ENCODE measurements at places on chromosomes 1 and 21.

DNA sequence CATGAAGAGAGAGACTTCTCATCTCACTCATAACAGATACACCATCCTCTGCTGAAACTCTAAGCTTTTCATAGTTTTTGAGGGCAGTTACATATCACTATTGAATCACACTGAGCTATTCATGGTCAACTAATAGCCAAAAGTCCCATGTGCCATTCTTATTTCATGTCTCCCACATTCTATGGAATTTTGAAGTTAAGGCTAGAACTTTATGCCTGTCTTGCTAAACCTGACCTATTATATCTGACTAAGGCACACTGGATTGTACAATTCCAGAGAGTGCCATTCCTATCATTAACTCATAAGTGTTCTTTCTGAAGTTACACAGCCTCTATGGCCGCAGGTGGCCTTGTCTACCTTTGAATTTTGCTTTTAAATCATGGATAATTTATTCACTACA lies 254.3 kb downstream of the PTPRC start:
- DNase-seq, result no peak

- no peak for DNase-seq
These were observed 3.0 kb upstream of the SMYD2 start for GRCh38 chr1:214277704-214278635.

DNA sequence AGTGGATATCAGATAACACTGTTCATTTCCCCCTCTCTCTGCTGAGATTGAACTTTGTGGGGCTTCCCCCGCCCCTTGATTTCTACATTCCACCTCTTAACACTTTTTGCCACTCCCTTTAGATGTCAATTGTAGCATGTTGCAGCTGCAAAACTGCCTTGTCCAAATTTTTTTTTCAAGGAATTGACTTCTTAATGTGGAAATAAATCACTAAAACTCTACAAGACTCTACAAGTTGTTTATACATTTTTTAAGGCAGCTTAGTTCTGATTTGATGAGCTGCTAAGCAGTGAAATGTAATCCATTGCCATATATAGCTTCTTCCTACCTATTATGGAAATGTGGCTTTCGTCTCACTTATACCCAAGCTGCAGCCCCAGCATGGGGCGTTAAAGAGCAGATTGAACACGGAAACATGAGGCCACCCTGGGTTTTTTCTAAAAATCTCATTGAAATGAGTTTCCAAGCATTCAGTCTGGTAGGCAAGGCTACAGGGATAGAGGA lies 132.2 kb downstream of the SYT2 start:
- no peak for DNase-seq

DNA sequence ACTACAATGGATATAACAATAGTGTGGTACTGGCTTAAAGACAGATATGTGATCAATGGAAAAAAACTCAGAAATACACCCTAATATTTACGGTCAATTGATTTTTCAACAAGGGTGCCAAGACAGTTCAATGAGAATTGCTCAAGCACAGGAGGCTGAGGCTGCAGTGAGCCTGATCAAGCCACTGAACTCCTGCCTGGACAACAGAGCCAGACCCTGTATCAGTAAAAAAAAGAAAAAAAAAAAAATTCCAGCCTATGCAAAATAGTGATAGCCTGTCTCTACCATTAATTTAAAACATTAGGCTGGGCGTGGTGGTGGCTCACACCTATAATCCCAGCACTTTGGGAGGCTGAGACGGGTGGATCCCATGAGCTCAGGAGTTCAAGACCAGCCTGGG lies 70.0 kb downstream of the SLC27A3 start:
- DNase-seq, result no peak

GRCh38 chr1:2527556-2527860 lies 1.1 kb upstream of the PANK4 start:
- no peak for DNase-seq

DNA sequence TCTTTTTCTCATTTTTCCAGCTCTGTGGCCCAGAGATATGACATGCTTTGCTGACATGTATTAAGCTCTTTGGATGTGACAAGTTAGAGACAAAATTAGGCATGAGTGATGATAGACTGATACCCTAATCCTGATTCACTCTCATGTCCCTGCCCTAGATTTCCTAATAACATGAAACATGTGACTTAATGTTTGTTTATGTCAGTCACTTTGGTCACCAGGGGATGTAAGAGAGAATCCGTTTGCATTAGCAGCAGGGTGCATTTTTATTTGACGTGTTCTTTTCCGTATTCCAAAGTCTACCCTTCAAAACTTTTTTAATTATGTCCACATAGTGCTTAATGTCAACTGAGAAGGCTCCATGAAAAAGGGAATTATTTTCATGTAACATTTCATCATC lies 192.4 kb downstream of the HMCN1 start:
- DNase-seq, result no peak

- no peak for DNase-seq
These were observed 14.0 kb upstream of the HLCS start for GRCh38 chr21:36980280-36981048.

DNA sequence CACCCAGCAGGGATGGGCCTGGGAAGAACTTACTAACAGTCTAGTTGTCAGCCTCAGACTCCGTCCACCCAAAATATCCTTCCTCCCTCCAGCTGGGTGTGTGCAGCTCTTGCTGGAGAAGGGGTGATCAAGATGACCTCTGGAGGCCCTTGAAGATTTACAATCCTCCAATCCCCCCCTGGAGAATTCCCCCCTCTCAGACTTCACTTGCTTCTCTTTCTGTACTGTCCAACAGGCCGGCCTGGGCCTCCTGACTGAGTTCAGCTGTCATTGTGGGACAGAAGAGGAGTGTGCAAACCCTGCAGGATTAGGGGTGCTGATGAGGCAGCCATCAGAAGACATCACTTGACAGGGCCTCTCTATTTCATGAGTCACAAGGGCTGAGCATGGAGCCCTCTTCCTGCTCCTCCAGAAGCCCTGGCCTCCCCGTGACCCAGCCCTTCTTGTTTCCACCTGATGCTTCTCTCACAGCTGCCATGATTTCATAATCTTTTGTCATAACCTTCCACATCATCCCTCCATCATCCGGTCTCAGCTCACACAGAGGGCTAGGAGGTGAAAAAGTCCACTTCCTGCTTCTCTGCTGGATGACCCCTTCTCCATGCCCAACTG lies 17.5 kb upstream of the IGFN1 start:
- DNase-seq, result no peak

- no peak for DNase-seq
These were observed 29.3 kb downstream of the PIK3CD start for GRCh38 chr1:9680828-9681227.

GRCh38 chr21:27466140-27466539 lies 499.3 kb upstream of the ADAMTS5 start:
- no peak for DNase-seq

- DNase-seq, result no peak
These were observed 309 bp downstream of the NSL1 start for GRCh38 chr1:212791261-212791675.

DNA sequence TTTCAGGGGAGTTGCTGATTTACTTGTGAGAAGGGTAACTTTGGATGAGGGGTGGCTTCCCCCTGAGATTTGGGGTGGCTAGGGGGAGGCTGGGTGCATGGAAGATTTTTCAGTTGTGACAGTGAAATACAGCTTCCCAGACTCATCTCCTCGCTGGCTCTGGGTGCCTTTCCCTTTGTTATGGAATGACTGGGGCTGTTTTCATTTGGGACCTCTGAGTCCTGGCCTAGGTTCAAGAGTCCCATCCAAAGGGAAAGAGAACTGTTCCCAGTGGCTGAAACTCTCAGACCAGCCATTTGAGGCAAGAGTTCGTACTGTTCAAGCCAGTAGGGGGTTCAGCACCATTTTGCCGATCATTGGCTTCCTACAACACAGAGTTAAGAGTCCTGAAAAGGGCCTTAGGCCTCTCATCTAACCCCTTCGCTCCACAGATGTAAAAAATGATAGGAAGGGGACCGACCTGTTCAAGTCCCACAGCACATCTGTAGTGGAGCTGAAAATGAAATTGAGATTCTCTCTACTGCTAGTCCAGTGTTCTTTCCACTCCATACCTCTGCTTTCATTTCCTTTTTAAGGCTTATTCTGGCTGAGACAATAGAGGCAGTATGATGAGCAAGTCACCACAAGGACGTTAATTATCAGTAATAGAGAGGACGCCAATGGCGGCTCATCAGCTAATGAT lies 958 bp downstream of the DDR2 start:
- no peak for DNase-seq

GRCh38 chr1:230818367-230818766 lies 50.0 kb downstream of the C1orf198 start:
- DNase-seq, result no peak

DNA sequence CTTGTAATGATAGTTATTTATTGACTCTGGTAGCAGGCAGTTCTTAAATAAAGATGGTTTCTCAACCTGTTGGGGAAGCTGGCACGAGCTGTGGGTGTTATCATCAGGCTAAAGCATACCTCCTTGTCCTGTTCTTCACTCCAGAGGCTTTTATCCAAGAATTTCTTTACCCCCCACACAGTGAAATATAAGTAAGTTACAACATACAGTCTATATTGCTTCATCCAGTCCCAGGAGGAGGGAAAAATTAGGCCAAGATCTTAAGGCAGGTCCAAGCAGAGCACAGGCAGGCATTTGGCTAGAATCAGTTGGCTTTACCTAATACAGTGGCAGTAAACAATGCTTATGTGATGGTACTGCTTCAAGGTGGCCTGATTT lies 6.3 kb downstream of the TMEM81 start:
- no peak for DNase-seq

GRCh38 chr1:66916320-66916719 lies 8.3 kb downstream of the DNAI4 start:
- DNase-seq, result no peak

GRCh38 chr1:168725831-168726230 lies 3.2 kb downstream of the DPT start:
- no peak for DNase-seq

DNA sequence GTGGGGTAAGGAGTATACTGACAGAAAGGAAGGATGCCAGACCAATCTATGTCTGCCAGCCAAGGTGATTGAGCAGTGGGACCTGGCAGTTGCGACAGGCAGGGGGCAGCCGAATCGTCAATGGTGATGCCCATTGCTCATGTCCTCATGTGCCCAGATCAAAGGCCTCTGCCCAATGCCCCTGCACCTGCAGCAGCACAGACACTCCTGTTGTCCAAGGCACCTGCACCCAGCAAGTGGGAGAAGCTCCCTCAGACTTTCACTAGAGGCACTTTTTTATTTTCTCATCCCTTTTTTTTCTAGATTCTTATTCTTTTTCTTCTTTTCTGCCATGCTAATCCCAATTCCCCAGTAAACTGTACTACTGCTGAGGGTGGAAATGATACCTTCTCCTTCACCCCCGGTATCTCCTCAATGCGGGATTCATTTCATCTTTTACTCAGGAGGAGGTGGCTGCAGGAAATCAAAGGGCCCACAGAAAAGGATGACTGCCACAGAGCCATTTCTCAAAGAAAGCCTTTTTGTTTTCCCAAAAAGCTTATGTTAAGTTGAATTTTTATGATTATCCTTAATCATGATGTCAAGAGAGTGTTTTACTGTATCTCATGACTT lies 332.0 kb downstream of the PAPPA2 start:
- no peak for DNase-seq

- no peak for DNase-seq
These were observed 140.9 kb downstream of the KCNT2 start for GRCh38 chr1:196467230-196467925.

DNA sequence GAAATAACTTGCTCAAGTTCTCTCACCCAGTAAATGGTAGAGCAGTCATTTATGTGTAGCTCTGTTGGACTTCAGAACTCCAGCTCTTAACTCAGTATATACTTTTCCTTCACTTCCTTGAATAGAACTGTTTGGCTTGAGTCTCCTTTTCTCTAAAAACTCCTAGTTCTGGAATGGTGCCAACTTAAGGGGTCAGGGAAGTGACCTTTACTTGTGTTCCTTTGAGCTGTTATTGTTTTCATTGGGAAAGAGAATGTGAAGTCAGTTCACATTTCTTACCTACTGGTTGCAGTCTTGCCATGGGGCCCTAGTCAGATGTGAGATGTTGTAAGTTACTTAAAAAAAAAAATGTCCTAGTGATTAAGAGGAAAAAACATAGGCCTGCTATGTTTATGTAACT lies 77.0 kb upstream of the MACF1 start:
- no peak for DNase-seq

GRCh38 chr1:162846256-162847212 lies 14.4 kb downstream of the CCDC190 start:
- DNase-seq, result no peak

- DNase-seq, result no peak
These were observed 401.3 kb downstream of the CAMTA1 start for GRCh38 chr1:7186382-7187111.

DNA sequence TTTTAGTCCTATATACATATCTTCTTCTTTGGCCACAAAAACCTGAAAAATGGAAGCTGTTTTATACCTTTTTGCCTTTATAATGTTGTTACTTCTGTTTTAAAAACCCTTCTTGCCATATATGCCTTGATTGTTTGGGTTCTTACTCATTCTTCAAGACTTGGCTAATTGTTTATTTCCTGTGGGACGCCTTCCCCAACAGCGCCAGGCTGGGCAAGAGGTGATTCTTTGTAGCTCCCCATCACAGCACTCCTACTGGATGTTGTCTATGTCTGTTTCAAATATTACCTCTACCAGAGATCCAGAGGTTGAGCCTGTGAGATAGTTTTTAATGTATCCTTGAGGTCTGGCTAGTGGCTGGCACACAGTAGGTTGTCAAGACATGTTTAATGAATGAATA lies 73.2 kb upstream of the CYP2J2 start:
- DNase-seq, result no peak

DNA sequence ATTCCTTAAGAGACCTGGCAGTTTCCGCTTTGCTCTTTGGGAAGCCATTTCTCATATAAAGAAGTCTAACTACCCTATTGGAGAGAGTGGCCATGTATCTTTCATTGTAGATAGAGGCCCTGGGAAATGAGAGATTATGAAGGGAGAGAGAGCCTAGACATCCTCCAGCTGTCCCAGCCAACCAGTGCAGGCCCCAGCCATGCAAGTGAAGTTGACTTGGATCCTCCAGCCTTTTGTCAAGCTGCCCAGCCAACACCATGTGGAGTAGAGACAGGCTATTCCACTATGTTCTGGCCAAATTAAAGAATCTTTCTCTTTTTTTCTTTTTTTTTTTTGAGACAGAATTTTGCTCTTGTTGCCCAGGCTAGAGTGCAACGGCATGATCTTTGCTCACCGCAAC lies 7.1 kb upstream of the ANP32E start:
- DNase-seq, result no peak

DNA sequence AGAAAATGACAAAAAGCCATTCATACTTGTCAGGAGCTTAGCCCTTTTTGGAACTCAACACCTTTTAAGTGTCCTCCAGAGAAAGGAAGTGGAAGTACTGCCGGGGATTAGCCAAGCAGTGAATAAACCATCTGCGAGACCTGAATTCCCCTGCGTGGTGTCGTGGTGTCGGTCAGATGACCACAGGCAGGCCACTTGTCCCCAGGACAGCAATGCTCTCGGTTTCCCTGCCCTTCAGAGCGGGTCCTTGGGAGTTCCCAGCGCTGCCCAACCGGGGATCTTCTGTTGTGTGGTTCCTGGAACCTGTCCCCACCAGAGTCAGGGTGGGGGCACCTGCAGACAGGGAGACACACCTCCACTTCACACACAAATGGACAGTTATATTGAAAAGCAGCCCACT lies 9.2 kb downstream of the GPR157 start:
- no peak for DNase-seq

GRCh38 chr1:54475946-54476516 lies 69.8 kb upstream of the SSBP3 start:
- no peak for DNase-seq

- DNase-seq, result no peak
These were observed 184.1 kb upstream of the RNPC3 start for GRCh38 chr1:103341377-103341880.
